Activated effector memory CD4-positive, alpha-beta T cell treated with Interleukin-2 at 50 U/mL for 16 hours (primary cell): ENCODE measurements at places on chromosomes 11 and 22.

- peak; percentile 28 for DNase-seq
These were observed 1.0 kb downstream of the SMCO4 start for GRCh38 chr11:93541884-93542810.

- no peak for DNase-seq
These were observed 2.6 kb downstream of the KCNC1 start for GRCh38 chr11:17736930-17737817.

GRCh38 chr11:15920856-15921629, 435.3 kb downstream of the SOX6 start:
- DNase-seq = no peak

- peak; percentile 39 for DNase-seq
These were observed 30.0 kb upstream of the TCF20 start for GRCh38 chr22:42300259-42301076.

DNA sequence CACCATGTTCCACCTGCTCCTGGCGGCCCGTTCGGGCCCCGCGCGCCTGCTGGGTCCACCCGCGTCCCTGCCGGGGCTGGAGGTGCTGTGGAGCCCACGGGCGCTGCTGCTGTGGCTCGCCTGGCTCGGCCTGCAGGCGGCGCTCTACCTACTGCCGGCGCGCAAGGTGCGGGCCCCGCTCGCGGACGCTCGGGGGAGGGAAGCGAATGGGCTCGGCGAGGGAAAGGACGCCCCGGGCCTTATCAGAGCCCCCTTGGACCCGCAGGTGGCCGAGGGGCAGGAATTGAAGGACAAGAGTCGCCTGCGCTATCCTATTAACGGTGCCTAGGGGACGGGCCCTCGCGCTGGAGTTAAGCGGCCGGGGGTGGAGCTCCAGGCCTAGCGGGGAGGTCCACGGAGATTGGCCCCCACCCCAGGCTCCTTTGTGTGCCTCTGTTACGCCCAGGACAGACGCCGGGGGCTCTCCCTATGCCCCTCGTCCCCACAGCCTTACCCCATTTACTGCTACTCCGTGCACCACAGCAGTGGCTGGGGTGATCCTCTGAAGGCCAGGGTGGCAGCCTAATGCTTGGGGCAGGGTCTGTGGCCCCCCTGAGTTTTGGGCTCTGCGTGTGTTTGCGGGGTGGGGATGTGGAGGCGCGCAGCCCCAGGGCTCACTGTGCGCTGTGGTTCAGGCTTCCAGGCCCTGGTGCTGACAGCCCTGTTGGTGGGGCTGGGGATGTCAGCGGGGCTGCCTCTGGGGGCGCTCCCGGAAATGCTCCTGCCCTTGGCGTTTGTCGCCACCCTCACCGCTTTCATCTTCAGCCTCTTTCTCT, 1.1 kb downstream of the TM7SF2 start:
- DNase-seq = peak; percentile 67

GRCh38 chr11:44304091-44305025, 5.6 kb downstream of the ALX4 start:
- no peak for DNase-seq

DNA sequence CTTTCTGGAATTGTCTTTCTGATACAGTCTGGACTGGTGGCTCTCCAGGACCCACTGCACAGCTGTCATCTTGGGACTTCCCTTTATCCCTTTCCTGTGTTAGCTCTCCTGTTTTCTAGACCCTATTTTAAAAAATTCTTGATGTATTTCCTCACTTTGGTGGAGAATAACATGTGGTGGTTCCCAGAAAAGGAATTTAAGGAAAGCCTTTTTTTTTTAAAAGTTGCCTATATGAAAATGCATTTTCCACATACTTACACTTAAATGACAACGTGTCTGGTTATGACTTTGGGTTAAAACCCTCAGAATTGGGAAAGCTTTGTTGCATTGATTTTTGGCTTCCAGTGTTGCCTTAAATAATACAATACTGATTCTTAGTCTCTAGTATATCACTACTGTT, 400.7 kb downstream of the TMEM135 start:
- DNase-seq = no peak

DNA sequence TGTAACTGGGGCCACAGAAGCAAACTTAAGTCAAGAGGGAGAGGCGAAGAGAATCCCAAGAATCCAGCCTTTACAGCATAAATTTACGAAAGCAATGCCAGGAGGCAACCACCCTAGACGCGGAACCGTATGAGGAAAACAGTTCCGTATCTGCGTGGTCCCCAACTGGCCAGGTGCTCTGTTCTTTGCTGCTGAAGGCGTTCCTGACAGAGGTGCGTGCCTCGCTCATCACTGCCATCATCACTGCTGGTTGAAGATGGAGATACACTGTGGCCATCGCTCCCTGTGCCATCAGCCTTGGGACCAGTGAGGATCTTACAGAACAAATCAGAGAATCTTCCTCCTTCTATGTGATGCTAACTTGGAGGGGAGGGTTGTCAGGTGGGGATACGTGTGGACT, 270.5 kb upstream of the B3GAT1 start:
- no peak for DNase-seq

DNA sequence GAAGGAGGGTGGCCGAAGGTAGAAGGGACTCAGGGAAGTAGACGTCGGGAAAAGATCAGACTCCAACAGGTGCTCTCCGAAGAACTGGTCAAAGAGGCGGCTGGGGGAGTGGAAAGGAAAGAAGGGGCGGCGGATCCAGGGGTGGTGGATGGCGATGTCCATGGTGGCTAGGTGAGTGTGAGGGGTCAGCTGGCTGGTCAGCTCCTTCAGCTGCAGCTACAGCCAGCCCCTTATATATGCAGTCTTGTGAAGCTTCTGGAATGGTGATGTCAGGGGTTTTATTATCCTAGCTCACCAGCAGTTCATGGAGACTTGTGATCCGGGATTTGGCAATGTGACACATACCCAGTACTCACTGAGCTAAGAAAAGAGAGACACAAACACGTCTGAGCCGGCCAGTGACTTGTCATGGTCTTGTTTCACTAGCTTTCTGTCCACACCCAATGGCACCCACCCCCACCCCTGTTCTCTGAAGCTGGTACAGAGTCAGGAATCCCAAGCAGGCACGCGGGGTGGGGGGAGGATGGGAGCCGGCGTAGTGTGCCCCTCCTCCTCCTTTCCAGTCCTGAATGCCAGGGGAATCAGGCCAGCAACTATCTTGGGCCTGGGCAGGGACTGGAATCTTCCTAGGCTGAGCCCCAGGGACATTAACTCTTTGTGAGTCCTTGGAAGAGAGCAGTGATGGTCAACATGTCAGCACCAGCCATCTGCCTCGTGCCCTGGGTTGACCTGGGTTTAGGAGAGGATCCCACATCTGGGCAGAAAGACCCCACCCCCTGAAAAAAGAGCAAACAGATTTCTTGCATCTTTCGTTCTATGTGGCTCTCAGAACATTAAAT, at the start of gene CRYAB:
Gene CRYAB (minus strand): TSS at position 208 of the 839 bp plus-strand sequence. CDS start 46 bp downstream, at position 162.
- DNase-seq = no peak

GRCh38 chr22:21807544-21808529, 59.6 kb downstream of the MAPK1 start:
- DNase-seq = no peak

DNA sequence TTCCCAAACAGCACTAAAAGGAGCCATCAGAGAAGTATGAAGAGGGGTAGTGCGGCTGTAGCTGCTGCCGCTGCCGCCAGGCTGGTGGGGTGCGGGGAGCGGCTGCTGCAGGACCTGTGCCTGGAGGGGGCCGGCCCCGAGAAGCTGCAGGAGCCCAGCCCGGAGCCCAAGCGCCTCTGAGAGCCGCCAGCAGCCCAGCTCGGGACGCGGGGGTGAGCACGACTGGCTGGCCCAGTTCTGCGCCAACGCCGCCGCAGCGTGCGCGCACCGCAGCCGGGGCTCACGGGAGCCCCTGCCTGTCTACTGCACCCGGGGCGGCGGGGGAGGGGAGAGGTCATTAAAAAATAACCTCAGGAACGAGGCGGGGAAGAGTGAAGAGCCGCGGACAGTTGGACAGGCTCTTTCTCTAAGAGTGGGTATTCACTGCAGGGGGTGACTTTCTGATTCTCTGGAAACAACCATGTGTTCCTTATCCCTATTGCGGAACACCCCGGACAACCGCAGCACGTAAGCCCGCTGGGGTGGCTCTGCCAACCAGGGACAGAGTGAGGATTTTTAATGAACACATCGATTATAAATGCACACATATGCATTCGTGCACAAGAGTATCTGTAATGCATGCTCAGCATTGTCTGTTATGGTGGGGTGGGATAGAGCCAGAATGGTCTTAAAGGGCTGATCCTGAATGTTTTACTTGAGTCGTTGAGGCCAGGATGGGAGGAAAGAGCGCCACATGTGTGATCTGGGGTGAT, 453 bp downstream of the GAS2 start:
- no peak for DNase-seq

DNA sequence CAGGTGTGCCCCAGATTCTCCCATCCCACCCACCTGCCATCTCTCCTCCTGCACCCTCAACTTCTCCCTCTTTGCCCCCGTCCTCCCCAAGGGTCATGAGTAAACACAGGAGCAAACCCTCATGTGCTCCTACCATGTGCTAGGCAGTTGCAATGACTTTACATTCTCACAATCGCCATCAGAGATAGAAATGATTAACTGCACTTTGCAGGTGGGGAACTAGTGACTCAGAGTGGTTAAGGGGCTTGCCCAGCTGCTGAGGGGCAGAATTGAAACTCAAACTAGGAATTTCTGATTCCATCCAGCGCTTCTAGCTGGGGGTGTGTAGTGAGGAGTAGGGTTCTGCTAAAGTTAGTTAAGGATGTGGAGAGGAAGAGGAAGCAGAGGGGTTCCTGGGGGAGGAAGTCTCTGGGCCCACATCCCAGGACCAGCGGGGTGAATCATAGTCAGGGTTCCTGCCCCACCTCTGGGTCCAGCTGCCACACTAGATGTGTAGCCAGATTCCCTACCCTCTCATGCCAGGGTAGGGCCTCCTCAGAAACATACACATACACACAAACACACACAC, 16.0 kb upstream of the PRG2 start:
- no peak for DNase-seq

DNA sequence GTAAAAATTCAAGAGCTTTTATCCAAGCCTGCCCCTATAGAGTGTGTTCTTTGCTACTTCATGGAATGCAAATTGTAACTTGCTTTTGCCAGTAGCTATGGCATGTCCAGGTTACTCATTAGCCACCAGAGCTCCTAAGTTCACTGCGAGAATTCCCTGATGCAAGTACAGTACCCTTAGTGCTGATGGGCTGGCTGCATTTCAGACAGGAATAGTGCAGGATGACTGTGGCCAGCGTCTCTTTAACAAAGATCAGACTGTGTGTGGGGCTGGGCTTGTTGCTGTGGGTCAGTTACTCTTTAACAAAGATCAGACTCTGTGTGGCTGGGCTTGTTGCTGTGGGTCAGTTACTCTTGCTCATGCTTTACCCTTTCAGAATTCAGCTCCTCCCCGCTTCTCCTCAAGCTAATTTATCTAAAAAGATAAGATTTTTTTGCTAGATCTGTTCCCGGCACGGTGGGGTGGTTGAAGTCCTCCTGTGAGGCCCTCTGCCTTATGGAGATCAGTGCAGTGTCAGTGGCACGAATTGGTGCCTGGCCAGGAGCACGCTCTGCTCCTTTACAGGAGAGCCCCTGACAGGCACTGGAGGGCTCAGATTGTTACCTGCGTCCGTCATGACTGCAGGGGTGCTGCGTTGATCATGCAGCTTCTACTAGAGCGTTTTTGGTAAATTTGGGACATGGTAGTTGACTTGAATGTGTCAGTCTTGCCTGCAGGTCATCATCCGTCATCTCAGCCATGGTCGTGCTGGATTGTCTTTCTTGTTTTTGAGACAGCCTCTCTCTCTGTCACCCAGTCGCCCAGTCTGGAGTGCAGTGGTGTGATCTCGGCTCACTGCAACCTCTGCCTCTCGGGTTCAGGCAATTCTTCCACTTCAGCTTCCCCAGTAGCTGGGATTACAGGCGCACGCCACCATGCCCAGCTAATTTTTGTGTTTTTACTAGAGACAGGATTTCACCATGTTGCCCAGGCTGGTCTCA, 27.0 kb downstream of the AP2A2 start:
- no peak for DNase-seq

GRCh38 chr11:104541701-104542100, 356.6 kb downstream of the CASP12 start:
- DNase-seq = no peak

DNA sequence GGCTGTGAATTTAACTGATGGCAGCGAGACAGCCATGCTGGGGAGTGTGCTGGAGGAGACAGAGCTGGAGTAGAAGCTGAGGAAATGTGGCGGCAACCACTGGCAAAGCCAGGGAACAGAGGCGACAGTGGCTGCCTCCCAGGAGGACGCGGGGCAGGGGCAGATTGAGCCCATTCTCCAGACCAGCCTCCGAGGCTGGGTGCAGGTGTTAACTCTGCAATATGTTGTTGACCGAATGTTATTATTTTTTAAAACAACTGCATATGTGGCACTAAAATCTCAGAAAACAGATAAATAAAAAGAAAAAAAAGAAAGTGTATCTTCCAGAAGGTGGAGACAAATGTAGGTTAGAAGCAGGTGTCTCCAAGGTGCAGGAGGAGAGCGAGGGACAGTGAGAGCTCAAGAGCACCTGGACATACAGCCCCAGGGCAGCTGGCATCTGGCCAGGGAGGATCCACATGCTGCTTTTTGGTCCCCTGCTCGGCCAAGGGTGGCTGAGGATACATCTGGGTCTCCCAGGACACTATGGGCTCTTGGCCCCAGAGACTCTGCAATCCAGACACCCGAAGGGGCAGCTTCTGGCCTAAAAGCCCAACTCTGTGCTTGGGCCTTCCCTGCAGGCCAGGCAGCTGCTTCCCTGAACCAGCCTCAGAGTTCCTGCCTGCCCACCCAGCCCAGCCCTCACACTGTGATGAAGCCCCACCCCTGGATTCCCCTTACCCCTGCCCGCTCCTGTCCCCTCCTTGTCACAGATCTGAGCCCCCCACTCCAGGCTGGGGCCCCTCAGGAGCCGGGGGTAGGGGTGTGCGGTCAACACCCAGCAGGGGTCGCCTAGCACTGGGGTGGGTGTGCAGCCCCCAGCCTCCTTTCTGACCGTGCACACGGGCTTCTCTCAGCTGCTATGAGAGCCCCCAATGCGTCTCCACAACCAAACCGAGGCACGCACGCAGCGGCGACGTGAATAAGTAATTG, 12.9 kb downstream of the RTN4R start:
- no peak for DNase-seq

GRCh38 chr22:35578836-35579575, 38.1 kb downstream of the MB start:
- no peak for DNase-seq

GRCh38 chr22:47207846-47208554, 445.6 kb downstream of the TBC1D22A start:
- DNase-seq = no peak

GRCh38 chr11:77232242-77232641, 69.2 kb downstream of the GDPD4 start:
- DNase-seq = no peak

DNA sequence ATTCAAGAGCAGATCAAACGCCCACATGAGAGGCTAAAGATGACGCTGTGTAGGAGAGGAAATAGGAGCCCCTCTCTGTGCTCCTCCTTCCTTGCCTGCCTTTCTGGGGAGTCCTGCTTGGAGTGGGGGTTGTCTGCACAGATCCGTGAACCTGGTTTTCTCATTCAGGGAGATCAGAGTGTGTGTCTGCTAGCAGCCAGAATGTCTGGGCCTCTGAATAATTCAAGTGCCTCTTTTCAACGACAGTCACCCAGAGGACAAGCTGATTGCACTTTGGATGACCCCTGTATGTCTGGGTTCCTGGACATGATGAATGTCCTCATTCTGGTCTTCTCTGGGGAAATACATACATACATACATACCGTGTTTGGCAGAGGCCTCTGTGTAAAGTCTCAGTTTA, 592.5 kb upstream of the B3GAT1 start:
- no peak for DNase-seq

- DNase-seq = no peak
These were observed 181.1 kb downstream of the HIPK3 start for GRCh38 chr11:33438301-33438700.

GRCh38 chr11:26958702-26959049, 35.2 kb upstream of the FIBIN start:
- DNase-seq = no peak
